Stimulated activated CD8-positive, alpha-beta memory T cell treated with anti-CD3 and anti-CD28 coated beads, Interleukin-2, amount 100 ng/mL, for 1 hour (primary cell): ENCODE measurements at places on chromosomes 3 and 15.

GRCh38 chr3:33940149-33940548, 141.7 kb downstream of the PDCD6IP start:
- DNase-seq = no peak

DNA sequence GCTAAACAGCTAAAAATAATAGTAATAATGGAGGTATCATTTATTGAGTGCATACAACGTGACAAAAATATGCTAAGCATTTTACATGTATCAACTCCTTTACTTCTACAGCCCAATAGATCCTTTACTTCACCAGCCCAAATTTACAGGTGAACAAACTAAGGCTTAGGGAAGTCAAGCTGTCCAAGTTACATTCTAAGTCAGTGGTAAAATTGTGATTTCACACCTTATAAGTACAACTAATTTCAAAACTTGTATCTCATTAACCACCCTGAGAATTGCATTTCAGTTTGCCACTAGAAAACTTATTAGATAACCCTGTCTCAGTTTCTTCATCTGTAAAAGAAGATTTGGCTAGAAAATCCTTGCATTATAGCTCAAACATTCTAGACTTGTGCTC, 10.7 kb downstream of the SLC33A1 start:
- no peak for DNase-seq

GRCh38 chr3:26559227-26559626, 63.3 kb upstream of the LRRC3B start:
- no peak for DNase-seq

DNA sequence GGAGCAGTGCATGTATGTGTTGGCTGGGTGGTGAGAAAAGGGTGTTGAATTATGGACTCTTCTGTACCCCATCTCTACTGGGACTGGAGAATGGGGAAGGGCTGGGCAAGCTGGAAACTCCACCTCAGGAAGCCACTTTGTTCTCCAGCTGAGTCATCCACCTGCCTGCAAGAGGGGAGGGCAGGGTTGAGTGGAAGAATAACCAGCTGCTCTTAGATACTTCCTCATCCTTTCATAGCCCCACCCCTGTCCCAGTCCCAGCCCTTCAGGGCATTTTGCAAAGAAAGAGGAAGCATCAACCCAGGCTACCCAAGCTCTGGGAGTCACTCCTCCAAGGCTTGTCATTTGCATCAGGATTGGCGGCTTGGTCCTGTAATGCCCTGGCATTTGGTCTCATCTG, 33.1 kb downstream of the RAB11A start:
- no peak for DNase-seq

DNA sequence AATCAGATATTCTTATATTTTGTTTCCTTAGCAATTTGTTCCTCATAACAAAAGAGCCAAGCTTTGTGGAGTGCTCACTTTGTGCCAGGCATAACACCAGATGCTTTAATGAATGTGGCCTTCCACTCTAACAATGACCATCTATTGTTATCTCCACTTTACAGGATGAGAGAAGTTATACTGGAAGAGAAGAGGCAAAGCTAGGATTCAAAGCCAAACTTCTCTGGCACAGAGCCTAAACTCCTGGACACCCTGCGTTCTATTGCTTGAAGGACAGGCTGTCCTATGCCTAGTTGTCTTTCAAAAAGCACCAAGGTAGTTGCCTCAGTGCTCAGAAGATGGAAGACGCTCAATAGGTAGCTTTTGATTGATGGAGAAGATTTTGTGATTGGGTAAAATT, 123.2 kb upstream of the FEZF2 start:
- DNase-seq = no peak

DNA sequence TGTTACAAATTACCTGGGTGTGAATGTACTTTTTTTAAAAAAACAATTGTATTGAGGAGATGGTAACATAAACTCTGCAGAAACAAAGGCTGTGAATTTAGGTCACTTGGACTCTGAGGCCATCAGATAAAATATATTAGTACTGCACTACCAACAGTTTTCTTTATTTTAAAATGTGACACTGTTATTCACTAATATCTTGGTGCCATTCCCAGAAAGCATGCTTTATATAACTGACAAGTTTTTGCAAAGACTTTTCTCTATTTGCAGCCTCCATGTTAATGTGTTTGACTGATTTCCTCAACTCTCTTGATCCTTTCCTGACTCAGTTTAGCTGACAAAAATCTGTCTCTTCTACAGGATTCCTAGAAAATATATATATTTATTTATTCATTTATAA, 26.5 kb upstream of the ACTL6A start:
- no peak for DNase-seq

GRCh38 chr3:129809297-129809696, 84.2 kb downstream of the TMCC1 start:
- no peak for DNase-seq

- no peak for DNase-seq
Measured at GRCh38 chr3:20668411-20668810, 482.4 kb upstream of the SGO1 start.

GRCh38 chr3:111737706-111738086, 121.4 kb upstream of the PHLDB2 start:
- no peak for DNase-seq

DNA sequence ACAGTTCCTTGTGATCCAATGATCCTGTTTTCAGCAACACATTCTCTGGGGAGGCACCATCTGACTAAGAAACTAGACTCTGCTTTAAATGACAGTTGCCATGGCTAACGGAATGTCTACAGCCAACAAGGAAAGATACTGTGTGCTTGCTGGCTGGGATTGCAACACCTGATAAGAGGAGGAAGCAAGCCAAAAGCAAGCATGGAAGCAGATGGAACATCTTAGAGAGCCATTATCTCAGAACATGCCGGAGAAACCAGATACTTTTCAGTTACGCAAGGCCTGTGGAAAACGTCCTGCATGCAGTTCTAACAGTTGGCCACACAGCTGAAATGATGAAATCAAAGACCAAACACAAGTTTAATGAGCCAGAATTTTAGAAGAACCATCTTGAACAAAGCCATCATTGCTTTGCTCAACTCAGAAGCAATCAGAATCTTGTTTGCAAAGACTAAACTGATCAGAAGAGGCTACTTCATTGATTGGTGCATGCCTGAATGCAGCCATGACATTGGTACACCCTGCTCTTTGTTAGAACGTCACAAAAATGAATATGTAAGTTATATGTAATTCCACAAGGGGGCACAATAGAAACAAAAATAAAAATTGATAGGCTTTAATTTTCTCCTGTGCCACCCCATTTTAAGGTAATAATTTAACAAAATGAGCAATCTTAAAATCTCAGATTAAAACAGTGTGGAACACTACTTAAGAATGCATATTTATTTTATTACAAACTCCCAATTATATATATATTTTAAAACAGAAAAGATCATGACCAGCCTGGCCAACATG, 50.8 kb downstream of the GXYLT2 start:
- no peak for DNase-seq

DNA sequence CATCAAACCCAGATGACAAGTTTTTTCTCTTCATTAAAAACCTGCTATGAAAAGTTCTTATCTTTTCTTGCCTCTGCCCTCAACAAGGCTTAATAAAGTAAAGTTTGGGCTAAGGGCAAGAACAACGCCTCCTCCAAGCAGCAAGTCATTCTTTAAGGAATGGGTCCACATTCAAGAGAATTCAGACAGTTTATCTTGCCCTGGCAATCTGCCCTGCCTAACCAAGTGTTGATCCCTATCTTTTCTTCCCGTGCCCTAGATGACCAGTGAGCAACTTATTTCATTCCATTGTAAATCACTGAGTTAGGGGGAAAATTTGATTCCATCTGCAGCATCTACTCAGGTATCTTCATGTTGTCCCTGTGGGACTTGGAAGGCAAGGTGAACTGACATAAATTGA, 370.3 kb upstream of the DPPA4 start:
- DNase-seq = no peak

GRCh38 chr3:134013280-134013679, 16.4 kb downstream of the SLCO2A1 start:
- DNase-seq = no peak

- no peak for DNase-seq
Measured at GRCh38 chr15:40787991-40788390, 18.2 kb downstream of the C15orf62 start.

DNA sequence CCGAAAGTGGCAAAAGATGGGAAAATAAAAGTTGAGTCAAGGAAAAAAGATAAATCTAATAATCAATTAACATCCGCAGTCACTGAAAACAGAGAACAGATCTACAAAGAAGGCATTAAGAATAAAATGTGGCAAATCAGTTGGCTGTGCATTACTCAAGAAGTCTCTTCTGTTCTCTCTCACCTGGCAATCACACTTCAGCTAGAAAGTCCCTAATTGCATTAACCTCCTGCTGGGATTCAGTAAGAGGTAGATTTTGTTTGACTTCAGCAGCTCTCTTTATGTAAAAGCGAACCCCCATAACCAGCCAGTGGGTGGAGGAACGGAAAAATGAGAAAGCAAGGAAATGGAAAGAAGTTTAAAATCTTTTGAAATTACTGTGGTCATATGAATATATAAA, 94.7 kb upstream of the PLXND1 start:
- no peak for DNase-seq

- no peak for DNase-seq
Measured at GRCh38 chr3:98954791-98955604, 53.5 kb upstream of the DCBLD2 start.

- no peak for DNase-seq
Measured at GRCh38 chr3:103181160-103181559, 746.3 kb downstream of the ZPLD1 start.

GRCh38 chr3:8276506-8276905, 225.1 kb upstream of the LMCD1 start:
- DNase-seq = no peak

GRCh38 chr15:64742385-64742784, 33.0 kb downstream of the RBPMS2 start:
- DNase-seq = no peak

GRCh38 chr3:16378920-16379319, 113.9 kb downstream of the OXNAD1 start:
- no peak for DNase-seq

- DNase-seq = no peak
Measured at GRCh38 chr3:88151358-88151757, 1.6 kb downstream of the C3orf38 start.

DNA sequence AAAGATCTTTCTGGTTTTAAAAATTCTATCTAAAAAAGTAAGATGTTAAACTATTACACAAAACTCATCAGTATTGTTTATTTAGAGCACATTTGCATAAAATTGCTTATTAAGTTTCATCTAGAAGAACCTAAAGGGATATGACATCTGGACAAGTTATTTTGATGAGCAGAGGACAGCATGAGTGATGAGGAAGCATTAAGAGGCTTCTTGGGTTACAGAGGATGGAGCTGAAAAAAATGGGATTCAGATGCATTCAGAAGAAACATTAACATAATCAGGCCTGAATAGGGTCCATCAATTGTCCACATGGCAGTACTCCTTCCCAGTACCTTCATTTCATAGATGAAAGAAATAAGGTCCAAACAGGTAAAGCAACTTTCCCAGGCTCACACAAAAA, 41.6 kb downstream of the IMPG2 start:
- DNase-seq = no peak

DNA sequence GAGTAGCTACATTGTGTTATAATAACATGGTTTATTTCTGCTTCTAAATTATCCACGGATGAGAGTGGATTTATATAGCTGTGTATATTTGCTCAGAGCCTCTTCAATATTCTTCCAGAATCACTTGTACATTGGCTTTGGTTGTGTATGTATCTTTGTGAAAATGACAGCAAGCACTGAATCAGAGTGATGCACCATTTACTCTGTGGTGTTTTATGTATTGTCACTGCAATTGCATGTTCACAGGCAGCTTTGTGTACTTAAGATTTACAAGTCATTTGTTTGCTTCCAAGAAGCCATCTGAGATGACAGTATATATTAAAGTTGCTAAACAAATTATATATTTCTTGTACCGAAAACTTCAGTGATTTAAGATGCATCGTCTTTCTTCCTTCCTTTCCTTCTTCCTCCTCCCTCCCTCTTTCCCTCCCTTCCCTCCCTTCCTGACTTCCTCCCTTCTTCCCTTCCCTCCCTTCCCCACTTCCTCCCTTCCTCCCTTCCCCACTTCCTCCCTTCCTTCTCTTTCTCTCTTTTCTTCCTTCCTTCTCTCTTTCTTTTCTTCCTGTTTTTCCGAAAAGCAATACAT, 362.3 kb upstream of the GOLIM4 start:
- no peak for DNase-seq

DNA sequence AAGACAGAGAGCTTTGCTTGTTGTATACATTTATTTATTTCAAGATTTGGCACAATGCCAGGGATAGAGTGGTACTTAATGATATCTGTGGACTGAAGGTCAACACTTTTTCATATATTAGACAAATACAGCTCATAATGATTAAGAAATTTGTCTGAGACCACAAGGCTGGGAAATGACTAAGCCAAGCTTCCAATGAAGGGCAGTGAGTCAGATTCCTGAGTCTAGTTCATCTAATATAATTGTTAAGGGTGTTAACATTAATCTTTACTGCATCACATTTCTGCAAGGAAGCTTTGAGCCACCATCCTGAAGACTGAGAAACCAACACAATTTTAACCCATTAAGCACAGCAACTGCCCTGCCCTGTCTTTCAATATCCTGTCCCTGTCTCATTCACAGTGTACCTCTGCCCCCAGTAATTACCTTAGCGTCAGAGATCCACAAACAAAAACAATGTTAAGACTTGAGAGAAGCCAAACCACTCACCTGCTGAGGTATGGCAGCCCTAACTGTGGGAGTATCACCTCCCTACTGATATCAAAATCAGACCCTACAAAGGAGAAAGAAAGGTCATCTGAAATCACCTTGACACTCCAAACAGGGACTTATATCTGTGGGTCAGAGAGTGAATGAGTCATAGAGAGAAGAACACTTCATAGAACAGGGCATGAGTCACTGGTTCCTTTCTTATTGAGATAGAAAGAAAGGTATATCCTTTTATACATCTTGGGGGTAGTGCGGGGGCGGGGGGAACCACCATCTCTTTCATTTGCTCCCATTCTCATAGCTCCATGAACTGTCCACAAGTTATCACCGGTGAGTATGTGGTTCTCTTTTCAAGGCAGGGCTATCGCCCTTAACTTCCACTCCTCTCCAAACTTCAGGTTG, 74.7 kb downstream of the MAGI1 start:
- DNase-seq = no peak

DNA sequence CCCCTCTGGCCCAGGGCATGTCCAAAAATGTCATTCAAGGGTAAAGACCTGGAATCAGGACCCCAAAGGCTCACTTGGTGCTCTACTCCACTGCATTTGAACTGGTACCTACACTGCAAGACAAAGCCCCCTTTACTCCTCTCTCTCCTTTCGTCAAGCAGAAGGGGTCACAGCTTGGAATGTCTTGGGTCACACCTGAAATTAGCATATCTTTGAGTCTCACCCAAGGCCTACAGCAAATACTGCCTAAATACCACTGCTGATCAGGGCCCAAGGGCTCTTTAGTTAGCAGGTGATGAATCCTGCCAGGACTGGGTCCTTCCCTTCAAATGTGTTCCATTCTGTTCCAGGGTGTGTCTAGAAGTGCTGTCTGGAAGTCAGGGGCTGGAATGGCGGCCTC, 320.6 kb downstream of the SV2B start:
- DNase-seq = no peak

GRCh38 chr3:31106912-31107311, 212.5 kb upstream of the GADL1 start:
- no peak for DNase-seq
